Esophagus squamous epithelium (tissue), 5 donors: ENCODE measurements at places on chromosomes 5 and 9. TPM values are rescaled to one million over a fixed set of nuclear protein-coding genes. Genes with fewer than 3 reads are reported as not detected.

DNA sequence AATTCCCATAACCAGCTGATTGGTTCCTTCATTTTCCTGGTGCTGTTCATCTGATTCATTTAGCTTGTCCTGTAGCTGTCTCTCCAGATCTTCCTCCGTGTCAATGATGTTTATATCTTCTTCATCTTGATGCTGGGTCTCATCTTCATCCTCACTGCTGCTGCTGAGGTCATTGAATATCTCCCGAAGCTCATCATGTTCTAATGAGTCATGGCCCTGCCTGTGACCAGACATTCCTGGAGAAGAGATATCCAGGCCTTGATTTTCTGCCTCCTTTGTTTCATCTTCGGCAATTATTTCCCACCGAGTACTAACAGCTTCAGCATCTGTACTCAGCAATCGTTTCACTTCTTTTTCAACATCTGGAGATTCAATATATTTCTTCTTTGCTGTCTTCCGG is 1.4 kb downstream of the TAF7 start:
- H3K27me3 ChIP-seq: no peaks in the 10 kb centered on the region
- no peak for DNase-seq
- no peak overlapping the region for H3K4me3 ChIP-seq
- peaks cover 4% of the 10 kb centered on the region for H3K4me1 ChIP-seq
- H3K36me3 ChIP-seq: peaks cover 48% of the 10 kb centered on the region
- H3K27ac ChIP-seq: no peak overlapping the region

- no peaks in the 10 kb centered on the region for H3K4me1 ChIP-seq
- H3K36me3 ChIP-seq: peaks cover 14% of the 10 kb centered on the region
- no peak for DNase-seq
- no peaks in the 10 kb centered on the region for H3K27me3 ChIP-seq
- no peak overlapping the region for H3K27ac ChIP-seq
- H3K4me3 ChIP-seq: no peak overlapping the region
Observed at GRCh38 chr5:150734579-150735384, 24.0 kb downstream of the DCTN4 start.

- H3K36me3 ChIP-seq: peaks cover 16% of the 10 kb centered on the region
- no peaks in the 10 kb centered on the region for H3K27me3 ChIP-seq
- no peak overlapping the region for H3K27ac ChIP-seq
- H3K4me1 ChIP-seq: no peaks in the 10 kb centered on the region
- DNase-seq: no peak
Observed at GRCh38 chr5:37606148-37606547, 227.0 kb downstream of the WDR70 start.

DNA sequence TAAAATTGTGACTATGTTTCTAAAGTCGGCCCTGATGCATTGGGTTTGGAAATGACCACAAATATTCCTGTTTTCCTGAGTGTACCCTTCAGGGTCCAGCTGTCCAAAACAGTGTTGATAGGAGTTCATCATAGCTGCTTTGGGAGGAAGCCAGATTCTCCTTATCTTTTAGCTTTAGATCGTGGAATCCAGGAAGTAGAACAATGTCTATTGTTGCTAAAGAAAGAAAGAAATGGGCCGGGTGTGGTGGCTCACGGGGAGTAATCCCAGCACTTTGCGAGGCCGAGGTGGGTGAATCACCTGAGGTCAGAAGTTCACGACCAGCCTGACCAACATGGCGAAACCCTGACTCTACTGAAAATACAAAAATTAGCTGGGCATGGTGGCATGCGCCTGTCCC is 9.5 kb downstream of the CAVIN4 start:
- H3K27me3 ChIP-seq: no peaks in the 10 kb centered on the region
- H3K36me3 ChIP-seq: no peaks in the 10 kb centered on the region
- no peaks in the 10 kb centered on the region for H3K4me1 ChIP-seq
- DNase-seq: no peak
- H3K4me3 ChIP-seq: no peak overlapping the region

GRCh38 chr5:14286007-14286406 is 142.9 kb downstream of the TRIO start:
- peaks cover 38% of the 10 kb centered on the region for H3K36me3 ChIP-seq
- H3K27me3 ChIP-seq: no peaks in the 10 kb centered on the region
- no peak overlapping the region for H3K4me3 ChIP-seq
- H3K4me1 ChIP-seq: no peaks in the 10 kb centered on the region
- H3K27ac ChIP-seq: no peak overlapping the region

- no peak overlapping the region for H3K27ac ChIP-seq
- no peak for DNase-seq
- H3K36me3 ChIP-seq: peaks cover 16% of the 10 kb centered on the region
Observed at GRCh38 chr9:37324261-37324683, 98.2 kb upstream of the GRHPR start.

DNA sequence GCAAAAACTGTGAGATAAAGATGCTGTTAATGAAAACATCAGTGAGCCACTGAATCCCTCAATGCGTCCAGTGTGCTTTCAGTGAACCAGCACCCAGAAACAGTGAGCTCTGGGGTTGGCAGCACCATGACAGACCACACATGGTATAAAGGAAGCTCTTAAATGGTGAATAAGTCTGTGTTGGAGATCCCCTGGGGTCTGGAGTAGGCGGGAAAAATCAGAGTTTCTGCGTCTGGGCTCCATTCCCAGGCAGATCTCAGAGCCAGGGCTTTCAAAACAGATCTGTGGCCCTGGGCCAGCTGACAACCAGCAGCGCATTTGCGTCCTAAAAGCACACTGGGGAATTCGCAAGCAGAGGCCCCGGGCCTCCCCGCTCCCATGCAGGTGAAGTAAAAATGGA is 233.5 kb downstream of the FRMD3 start:
- no peaks in the 10 kb centered on the region for H3K36me3 ChIP-seq
- no peak overlapping the region for H3K27ac ChIP-seq
- no peak for DNase-seq
- no peaks in the 10 kb centered on the region for H3K27me3 ChIP-seq
- H3K4me3 ChIP-seq: no peak overlapping the region
- H3K4me1 ChIP-seq: peaks cover 19% of the 10 kb centered on the region

- no peaks in the 10 kb centered on the region for H3K4me1 ChIP-seq
- DNase-seq: no peak
- no peak overlapping the region for H3K4me3 ChIP-seq
- H3K27ac ChIP-seq: no peak overlapping the region
- H3K27me3 ChIP-seq: no peaks in the 10 kb centered on the region
Observed at GRCh38 chr9:97320080-97320642, 12.7 kb downstream of the CCDC180 start.

- H3K27me3 ChIP-seq: no peaks in the 10 kb centered on the region
- no peak overlapping the region for H3K4me3 ChIP-seq
- no peak overlapping the region for H3K27ac ChIP-seq
- no peak for DNase-seq
- no peaks in the 10 kb centered on the region for H3K36me3 ChIP-seq
Observed at GRCh38 chr9:69466151-69466550, 141.1 kb downstream of the ENTREP1 start.

DNA sequence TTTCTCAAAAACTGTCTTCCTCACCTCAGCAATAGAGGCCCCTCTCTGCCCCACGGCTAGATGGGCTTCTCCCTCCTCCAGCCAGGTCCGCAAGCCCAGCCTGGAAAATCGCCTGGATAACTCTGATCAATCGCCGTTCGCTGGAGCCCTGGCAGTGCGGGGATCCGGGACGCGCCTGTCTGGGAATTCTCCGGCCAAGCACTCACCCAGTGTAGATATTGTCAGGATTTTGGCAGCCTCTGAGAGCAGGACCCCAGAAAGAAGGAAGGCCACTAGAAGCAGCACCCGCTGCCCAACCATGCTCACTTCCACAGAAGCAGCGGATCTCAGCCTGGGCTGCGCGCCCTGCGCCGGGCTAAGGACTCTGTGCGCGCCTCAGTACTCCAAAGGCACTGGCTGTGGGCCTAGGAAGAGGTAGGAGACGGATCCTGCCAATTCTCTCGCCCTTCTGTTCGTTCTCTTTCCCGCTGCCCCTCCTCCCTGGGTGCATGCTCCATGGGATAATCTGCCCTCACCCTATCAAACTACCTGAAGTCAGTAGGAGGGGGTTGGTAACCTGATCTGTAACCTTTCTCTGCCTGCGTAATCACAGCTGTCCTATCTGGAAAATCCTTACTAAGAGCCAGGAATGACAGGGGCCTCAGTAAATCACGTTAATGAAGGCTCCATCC is at the start of gene UGT3A1:
Gene UGT3A1 (minus strand): TSS at position 450 of the 671 bp plus-strand sequence. CDS start 150 bp downstream, at position 300.
- no peaks in the 10 kb centered on the region for H3K36me3 ChIP-seq
- H3K4me1 ChIP-seq: no peaks in the 10 kb centered on the region
- no peak for DNase-seq
- no peak within 1 kb of the TSS for H3K4me3 ChIP-seq
- no peaks in the 10 kb centered on the region for H3K27me3 ChIP-seq
- no peak within 1 kb of the TSS for H3K27ac ChIP-seq

- no peaks in the 10 kb centered on the region for H3K36me3 ChIP-seq
- peaks cover 28% of the 10 kb centered on the region for H3K27me3 ChIP-seq
- peaks cover 32% of the 10 kb centered on the region for H3K4me1 ChIP-seq
- H3K4me3 ChIP-seq: no peak overlapping the region
- no peak for DNase-seq
Observed at GRCh38 chr9:133707065-133707762, 30.9 kb downstream of the SARDH start.

DNA sequence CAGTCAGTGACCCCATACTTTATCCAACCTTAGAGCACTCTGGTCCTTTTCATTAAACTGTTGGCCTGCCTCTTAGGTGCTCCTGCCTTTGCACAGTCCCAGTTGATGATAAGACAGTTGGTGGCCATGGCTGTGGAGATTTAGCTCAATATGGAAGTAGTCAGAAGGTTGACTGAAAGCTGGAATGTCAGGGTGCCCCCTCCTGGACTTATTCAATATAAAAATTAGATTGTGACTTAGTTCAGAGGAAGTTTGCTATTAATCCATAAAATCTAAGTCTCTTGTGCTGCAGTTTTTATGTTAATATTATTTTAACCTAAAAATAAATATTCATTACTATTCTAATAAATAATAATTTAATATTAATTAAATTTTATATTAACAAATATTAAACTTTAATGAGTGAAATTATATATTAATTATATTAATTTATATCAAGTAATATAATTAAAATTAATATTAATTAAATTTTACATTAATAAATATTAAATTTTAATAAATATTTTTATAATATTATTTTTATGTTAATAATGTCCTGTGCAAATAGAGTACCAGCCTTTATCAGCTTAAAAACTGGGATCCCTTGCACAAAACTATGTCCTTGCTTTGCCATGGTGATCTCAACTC is 77.7 kb upstream of the ADAMTSL1 start:
- no peak overlapping the region for H3K27ac ChIP-seq
- DNase-seq: no peak
- H3K27me3 ChIP-seq: no peaks in the 10 kb centered on the region
- H3K4me1 ChIP-seq: peaks cover 16% of the 10 kb centered on the region
- H3K4me3 ChIP-seq: no peak overlapping the region
- no peaks in the 10 kb centered on the region for H3K36me3 ChIP-seq

DNA sequence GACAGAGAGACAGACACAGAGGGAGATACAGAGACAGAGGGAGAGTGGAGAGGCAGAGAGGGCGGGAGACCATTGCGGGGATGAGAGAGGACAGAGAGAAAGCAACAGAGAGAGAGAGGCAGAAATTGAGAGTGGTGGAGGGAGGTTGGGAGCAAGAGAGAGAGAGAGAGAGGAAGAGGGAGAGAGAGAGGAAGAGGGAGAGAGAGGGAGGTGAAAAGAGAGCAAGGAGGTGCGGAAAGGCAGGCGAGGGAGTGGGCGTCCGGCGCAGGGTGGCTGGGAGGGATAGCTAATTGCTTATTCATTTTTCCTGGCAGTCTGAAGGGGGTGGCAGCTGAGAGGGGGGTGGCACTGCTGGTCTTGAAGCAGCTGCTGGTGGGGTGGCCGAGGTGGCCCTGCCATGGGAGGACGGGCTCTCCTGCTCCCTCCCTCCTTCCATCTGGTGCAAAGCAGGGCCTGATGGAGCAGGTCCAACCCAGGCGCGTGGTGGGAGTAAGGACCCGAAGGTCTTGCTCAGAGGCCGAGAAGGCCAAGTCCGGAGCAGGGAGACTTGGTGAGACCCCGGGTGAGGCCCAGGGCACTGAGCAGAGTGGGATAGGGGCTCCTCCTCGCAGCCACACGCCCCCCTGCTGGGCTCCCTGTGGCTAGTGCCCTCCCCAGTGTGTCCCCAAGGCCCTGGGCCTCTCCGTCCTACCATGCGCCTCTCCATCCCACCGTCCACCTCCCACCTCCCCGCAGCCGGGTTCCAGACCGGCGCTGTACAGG is 25.3 kb upstream of the RNU6ATAC start:
- no peak overlapping the region for H3K27ac ChIP-seq
- no peaks in the 10 kb centered on the region for H3K4me1 ChIP-seq
- no peak for DNase-seq
- no peaks in the 10 kb centered on the region for H3K36me3 ChIP-seq

DNA sequence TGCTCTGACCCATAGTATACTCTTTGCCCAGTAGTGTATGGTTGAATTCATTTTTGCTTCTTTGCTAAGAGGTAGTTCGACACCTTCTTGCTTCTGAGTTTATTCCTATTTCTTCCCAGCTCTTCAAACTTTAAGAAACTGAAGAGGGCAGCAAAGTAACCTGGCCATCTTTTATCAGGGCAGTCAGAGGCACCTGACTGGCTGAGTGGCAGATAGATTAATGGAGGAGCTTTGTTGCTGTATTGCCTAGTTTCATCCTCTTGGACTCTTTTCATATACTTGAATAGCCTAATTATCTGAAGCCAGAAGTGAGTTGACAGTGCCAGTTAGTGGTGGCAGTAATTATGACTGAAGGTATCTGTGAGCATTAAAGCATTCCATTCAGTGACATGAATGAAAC is 82.5 kb downstream of the UHRF2 start:
- no peak for DNase-seq
- peaks cover 5% of the 10 kb centered on the region for H3K36me3 ChIP-seq
- H3K4me1 ChIP-seq: no peaks in the 10 kb centered on the region
- no peaks in the 10 kb centered on the region for H3K27me3 ChIP-seq

DNA sequence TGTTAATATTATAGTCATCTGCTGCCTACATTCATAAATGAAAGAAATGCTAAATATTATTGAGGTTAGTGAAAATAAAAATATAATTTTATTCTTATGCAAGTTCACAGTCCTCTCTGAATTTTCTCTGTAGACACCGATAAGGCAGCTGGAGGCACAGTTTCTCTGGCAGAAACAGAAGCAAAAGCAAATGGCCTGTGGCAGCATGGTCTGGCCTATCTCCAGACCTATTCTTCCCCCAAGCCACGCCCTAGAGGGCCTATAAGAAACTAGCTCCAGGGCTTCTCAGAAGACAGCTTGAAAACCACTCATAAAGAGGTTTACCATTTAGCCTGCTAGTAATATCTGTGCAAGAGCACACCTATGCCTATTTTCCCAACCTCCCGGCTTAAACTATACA is 28.4 kb downstream of the MRPS27 start:
- no peak overlapping the region for H3K27ac ChIP-seq
- H3K36me3 ChIP-seq: peaks cover 75% of the 10 kb centered on the region
- H3K4me3 ChIP-seq: no peak overlapping the region
- H3K4me1 ChIP-seq: no peaks in the 10 kb centered on the region

Gene IL31RA
- not detected for total RNA-seq

Gene BTNL9
- 27.7 TPM for total RNA-seq

Gene INSL4
- not detected for total RNA-seq

Gene GNAQ
- 26.4 TPM for total RNA-seq

Gene SAXO1
- total RNA-seq: not detected

Gene GHR
- 6.0 TPM for total RNA-seq

Gene ZCCHC7
- 12.1 TPM for total RNA-seq

Gene DNM1
- total RNA-seq: 9.7 TPM

Gene LEAP2
- total RNA-seq: 2.3 TPM

Gene GDA
- not detected for total RNA-seq
